ENCODE measurements at places on chromosomes 7 and 10.

DNA sequence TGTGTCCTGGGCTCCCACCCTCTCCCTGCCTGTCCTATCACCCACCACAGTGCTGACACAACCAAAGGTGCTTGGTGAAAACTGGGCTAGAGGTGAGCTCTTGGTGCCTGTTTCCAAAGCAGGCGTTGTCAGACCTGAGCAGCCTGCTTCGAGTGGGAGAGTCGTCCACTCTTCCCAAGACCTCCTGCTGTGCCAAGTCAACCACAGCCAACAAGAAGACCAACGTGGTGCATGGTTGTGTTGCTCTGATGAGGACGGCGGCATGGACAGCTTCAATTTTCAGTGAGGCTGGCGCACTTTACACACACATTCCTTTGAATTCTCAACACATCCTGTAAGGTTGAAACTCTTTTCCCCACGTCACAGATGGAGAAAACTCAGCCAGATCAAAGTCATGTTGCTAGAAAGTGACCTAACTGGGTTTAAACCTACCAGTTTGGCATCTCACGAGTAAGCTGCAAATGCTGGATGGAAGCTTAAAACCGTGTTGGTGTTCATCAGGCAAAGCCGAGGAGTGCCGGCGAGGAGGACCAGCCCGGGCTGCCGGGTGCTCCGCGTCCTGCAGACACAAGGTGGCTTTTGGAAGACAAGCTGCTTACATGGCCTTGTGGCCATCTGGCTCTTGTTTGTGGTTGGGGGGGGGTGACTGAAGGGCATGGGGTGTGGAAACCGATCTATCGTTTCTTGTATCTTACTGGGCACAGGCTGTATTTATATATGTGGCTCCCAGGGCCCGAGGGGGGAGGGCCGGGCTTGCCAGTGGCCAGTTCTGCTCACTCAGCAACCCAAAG lies 39.3 kb downstream of the INSIG1 start:
- DNase-seq: peak; percentile 59

GRCh38 chr7:33039257-33039902 lies 23.2 kb downstream of the NT5C3A start:
- no peak for DNase-seq

- no peak for DNase-seq
These were observed 462.5 kb upstream of the IGFBP3 start for GRCh38 chr7:46383605-46384004.

DNA sequence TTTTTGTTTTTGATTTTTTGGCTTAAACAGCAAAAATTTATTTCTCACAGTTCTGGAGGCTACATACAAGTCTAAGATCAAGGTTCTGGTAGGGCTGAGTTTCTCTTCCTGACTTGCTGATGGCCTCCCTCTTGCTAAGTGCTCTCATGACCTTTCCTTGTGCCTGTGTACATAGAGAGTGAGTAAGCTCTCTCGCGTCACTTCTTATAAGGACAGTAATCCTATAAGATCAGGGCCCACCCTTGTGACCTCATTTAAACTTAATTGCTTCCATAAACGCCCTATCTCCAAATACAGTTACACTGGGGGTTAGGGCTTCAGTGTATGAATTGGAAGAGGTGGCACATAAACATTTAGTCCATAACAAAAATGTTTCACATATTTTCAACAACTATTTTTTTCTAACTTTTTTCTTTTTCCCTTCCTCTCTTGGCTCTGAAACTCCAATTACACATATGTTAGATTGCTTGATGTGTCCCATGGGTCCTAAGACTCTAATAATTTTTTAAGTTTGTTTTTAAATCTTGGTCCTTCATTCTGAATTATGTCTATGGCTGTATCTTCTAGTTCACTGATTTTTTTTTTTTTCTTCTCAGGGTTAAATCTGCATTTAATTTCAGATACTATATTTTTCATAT lies 149.8 kb downstream of the HBP1 start:
- no peak for DNase-seq

GRCh38 chr10:63935705-63936104 lies 414.5 kb downstream of the REEP3 start:
- DNase-seq: peak; percentile 63

GRCh38 chr10:126465771-126466170 lies 77.5 kb upstream of the ADAM12 start:
- DNase-seq: no peak

DNA sequence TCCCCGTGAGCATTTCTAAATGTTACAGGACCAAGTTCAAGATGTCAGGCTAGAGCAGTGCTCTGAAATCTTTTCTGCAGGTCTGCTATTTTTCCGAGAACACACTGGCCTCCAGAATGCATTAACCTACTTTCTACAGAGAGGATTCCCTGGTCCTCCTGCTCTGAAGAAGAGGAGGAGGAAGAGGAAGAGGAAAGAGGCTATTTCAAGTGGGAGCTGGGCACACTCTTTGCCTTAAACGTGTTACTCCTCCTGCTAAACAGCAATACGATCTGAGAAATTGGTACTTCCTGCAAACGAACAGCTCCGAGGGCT lies 157.4 kb downstream of the FRMD4A start:
- peak; percentile 78 for DNase-seq

DNA sequence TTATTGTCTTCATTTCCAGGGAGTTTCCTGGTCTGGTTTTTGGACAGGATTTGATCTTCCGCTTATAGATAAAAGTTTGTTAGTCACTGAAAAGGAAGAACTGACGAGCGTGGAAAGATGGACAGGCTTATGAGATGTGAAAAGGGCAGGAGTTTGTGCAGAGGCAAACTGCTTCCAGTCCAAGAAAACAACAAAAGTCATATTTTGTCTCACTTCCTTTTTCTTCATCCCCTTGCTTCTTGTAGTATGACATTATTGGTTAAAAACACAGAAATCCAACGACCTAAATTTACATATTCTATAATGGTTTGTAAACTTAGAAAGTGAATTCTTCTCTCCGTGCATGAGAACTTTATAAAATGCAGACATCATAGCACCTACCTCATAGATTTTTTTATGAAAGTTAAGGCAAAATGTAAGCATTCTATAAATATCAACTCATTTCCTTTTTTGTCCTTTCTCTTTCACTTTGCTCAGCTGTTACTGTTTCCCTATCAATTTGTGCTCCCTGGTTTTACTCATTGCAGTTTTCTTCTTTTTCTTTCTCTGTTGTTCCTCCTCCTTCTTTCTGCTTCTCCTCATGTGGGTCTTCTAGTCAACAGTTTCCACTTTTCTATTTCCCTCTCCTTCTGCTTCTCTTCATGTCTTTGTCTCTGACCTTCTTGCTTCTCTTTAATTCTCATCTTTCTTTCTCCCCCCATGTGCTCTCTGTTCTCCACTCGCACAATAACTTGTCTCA lies 370.2 kb downstream of the ARL4A start:
- DNase-seq: no peak

All from cerebellar cortex (tissue), 1 donor.